ENCODE measurements at places on chromosomes 5 and 9.

- DNase-seq = no peak
Measured at GRCh38 chr5:69491027-69491426, 1.6 kb upstream of the OCLN start.

GRCh38 chr5:124088289-124089032 is 576.5 kb downstream of the CSNK1G3 start:
- DNase-seq = no peak

- DNase-seq = no peak
Measured at GRCh38 chr5:142122121-142122520, 13.5 kb downstream of the NDFIP1 start.

- DNase-seq = no peak
Measured at GRCh38 chr9:34372467-34373011, 4.2 kb downstream of the MYORG start.

GRCh38 chr9:126671381-126671831 is 57.7 kb downstream of the LMX1B start:
- no peak for DNase-seq

DNA sequence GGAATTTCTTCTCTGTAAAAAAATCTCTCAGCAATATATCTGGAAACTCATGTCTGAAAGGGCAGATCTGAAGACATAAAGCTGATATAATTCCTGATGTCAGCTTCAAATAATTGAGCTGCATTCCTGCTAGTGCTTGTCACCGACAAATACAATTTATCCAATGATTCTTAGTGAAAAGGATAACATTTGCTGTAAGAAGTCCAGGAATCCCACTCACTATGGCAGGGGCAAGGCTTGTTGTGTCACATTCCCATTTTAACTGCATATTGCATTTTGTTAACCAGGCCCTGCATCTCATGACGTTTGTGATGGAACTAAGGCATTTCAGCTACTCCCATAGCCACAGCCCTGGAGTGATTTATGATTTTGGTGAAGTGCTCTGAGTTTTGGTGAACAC is 160.1 kb upstream of the DAB2 start:
- no peak for DNase-seq

- no peak for DNase-seq
Measured at GRCh38 chr9:114121227-114122135, 22.4 kb upstream of the KIF12 start.

DNA sequence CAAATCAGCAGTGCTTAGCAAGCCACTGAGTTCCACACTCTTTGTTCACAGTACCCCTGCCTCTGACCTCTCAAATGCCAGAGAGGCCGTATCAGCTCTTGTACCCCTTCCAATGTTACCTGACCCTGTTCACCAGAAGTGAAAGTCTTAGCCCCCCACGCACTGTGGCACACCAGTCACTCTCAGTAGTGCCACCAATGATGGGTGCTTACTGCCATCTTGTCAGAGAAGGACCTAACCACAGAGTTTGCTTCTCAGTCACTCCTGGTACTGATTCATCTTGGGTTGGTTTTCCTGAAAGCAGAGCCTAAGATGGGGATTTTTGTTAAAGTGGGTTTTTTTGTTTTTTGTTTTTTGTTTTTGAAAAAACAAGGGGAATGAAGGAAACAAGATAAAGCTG is 28.8 kb upstream of the PANK3 start:
- no peak for DNase-seq

DNA sequence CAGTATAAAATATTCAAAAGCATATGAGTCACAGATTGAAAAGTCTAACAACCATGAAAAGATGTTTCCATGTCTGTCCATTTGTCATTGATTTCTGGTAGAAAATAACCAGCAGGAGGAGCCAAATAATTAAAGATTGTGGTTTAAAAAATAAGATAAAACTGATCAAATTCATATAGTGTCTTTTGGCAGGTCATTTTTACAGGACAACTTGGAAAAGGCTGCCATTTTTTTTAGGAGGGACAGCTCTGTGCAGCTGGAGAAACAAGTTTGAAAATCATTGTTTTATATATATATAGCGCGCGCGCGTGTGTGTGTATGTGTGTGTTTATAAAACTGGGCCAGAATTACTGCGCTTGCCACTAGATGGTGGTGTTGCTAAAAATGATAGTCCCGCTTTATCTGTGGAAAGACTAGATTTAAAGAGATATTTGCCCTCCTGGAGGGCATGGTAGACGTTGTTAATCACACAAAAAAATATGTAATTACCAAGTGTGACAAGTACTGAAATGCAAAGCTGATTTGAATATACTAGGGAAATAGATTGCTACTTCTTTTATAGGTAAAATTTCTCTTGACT is 1.3 kb upstream of the TRMO start:
- no peak for DNase-seq

DNA sequence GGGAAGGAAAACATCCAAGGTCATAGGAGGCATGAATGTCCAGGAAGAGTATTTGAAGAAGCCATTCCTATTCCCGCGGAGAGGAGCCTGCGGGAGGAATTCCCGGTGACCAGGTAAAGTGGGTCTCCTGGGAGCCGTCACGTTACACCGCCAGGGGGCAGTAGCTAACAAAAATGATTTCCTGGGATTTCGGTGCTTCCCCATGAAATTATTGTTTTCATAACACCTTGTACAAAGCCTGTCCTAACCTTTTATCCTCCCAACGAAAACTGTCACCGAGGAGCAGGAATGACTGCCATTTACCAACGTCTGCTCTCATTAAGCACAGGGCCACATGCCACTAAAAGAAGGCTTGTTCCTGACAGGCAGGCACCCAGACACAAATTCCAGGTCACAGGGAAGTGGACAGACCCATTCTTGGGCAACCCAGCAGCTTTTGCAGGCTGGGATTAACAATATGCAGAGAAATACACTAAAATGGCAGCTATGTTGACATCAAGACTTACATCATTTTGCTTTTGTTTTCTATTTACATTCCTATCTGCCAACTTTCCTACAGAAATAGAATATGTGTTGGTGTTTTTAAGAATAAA is 41.2 kb upstream of the CTSL start:
- no peak for DNase-seq

DNA sequence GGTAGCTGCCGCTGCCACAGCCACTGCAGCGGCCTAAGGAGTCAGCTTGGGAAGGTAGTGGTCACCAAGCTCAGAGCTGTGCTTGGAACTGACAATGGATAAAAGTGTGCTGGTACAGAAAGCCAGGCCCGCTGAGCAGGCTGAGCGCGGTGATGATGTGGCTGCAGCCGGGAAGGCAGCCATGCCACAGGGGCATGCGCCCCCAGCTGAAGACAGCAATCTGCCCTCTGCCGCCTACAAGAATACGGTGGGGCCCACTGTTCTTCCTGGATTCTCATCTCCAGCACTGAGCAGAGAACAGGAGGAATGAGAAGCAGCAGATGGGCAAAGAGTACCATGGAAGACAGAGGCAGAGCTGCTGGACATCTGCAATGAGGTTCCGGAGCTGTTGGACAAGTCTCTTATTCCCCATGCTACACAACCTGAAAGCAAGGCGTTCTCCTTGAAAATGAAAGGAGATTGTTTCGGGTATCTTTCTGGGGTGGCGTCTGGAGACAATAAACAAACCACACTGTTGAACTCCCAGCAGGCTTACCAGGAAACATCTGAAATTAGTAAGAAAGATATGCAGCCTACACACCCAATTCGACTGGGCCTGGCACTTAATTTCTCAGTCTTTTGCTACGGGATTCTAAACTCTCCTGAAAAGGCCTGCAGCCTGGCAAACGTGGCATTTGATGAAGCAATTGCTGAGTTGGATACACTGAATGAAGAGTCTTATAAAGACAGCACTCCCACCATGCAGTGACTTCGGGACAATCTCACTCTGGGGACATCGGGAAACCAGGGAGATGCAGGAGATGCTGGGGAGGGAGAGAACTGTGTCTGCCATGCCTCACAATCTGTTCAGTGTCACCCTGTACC is 22.8 kb upstream of the ANKRD18A start:
- no peak for DNase-seq
